ENCODE measurements at places on chromosomes 5 and 9. TPM values are rescaled to one million over a fixed set of nuclear protein-coding genes. Genes with fewer than 3 reads are reported as not detected.
A peak's percentile ranks its signal among the peaks of the same experiment; 100 is the strongest.

Gene PCDHGB1
- 1.4 TPM for total RNA-seq

Gene SGTB
- 6.4 TPM for total RNA-seq

Gene HRCT1
- total RNA-seq, result 3.2 TPM

Gene NCS1
- total RNA-seq, result 66.9 TPM

Gene ODF2
- 39.8 TPM for total RNA-seq

Gene UBAP2
- 16.4 TPM for total RNA-seq

Gene EGFLAM
- 0.13 TPM for total RNA-seq

Gene TRUB2
- 88.7 TPM for total RNA-seq

Gene NTNG2
- 1.1 TPM for total RNA-seq

Gene WNT8A
- total RNA-seq, result not detected

Gene TRIM36
- total RNA-seq, result 4.2 TPM

Gene OR1N2
- not detected for total RNA-seq

Gene NUP155
- 83.7 TPM for total RNA-seq

Gene PCDHB4
- not detected for total RNA-seq

GRCh38 chr9:127644943-127645342 lies 32.9 kb downstream of the STXBP1 start:
- DNase-seq, result no peak

DNA sequence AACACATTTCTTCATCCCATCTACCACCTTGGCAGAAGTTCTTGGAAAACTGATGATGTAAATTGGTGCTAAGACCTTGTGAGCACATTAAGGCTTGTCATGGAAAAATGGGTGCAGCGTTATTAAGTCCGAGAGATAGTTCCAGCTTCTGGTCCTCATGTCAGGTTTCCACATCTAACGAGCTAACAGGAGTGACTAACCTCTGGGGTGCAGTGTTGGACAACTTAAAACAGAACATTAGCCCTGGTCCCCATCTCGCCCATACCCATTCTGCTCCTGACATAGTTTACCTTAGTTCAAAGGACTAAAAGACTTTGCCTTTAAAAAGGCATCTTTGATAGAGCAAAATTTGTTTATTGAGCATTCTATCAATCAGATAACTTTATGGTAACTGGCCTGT lies 128.0 kb downstream of the SLC1A3 start:
- DNase-seq, result peak; percentile 23

DNA sequence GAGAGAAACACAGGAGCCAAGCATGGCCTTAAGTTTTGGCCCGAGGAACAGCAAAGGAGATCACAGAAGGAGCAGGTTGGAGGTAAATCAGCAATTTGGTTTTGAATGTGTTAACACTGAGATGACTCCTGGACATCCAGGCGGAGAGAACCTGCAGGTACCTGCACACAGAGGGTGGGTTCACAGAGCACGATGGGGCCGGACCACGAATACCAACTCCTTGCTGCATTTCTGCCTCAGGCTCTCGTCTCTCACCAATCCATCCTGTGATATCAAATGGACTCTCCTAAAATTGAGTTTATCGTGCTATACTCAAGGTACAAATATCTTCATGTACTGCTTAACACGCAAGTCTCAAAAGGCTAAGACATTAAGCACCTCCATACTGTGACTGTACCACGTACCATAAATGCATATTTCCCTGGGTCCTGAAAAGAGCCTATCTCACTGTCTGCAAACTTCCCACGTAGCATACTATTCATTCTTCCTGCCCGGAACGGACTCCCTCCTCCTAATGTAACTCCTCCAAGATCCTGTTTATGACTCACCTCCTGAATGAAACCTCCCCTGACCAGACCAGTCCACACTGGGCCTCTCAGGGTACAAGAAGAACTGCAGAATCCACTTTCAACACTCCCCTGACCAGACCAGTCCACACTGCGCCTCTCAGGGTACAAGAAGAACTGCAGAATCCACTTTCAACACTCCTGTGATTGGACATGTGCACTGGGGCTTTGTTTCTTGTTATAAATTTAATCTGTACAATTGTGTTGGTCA lies 380.8 kb upstream of the RFX3 start:
- DNase-seq, result peak; percentile 96

GRCh38 chr5:107542831-107543231 lies 127.9 kb downstream of the EFNA5 start:
- peak; percentile 46 for DNase-seq

DNA sequence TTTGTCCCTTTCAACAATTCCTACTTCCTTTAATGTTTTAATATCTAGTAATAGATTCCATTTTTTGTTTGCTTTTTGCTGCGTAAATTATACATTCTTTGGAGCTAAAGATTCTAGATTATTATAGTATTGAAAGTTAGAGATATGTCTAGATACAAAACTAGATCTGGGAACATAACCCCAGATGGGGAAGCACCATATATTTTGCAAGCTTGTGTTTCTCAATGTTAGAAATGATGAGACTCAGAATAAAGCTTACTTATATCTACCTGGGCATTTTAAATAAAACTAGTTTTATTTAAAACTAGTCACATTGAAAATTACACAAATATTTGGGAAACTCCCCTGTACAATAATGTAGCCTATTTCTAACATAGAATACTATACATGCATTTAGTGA lies 32.2 kb downstream of the TRIO start:
- no peak for DNase-seq

DNA sequence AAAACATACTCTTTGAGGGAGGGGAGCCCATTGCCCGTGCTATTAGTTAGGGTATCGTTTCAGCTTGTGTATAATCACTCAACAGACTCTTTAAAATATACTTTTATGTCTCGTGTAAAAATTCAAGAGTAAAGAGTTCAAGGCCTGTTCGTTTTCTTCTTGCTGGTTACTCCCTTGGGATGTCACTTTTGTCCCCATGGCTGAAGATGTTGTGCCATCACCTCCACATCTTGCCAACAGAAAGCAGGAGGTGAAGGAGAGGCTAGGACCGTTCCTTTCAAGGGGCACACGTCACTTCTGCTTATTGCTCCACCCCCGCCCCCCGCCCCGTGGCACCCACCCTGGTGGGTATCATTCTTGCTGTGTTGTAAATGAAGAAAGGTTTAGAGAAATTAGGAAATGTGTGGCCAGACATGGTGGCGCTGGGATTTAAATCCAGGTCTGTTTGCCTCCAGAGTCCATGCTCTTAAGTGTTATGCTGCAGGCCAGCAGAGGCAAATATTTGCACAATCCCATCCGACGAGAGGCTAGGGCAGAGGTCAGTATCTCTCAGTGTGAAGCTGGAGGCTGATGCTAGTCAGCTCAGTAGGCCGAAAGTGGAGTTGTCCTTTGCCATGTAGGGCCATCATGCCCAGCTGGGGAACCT lies 3.0 kb downstream of the MLANA start:
- DNase-seq, result no peak

GRCh38 chr5:136056771-136057335 lies 28.1 kb downstream of the TGFBI start:
- DNase-seq, result no peak

GRCh38 chr9:112680731-112681402 lies 37.0 kb downstream of the INIP start:
- DNase-seq, result no peak

GRCh38 chr5:75148051-75148450 lies 88.6 kb downstream of the ANKRD31 start:
- DNase-seq, result no peak

DNA sequence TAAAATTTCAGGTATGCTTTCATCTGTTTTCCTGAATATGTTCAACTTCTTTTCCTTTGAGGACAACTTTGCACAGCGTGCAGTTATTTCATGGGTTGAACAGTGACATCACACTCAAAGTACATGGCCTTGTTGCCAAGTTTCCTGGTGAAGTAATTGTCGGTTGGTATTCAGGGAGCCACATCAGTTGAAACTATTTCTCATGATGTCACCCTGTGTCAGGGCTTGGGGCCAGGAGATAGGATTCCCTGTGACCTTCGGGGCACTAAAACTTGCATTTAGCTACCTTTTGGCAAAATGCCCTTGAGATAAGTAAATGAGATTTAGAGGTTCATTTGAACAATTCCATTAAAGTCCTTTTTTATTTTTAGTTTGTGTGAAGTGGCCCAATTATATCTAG lies 383.9 kb downstream of the SH3GL2 start:
- no peak for DNase-seq

DNA sequence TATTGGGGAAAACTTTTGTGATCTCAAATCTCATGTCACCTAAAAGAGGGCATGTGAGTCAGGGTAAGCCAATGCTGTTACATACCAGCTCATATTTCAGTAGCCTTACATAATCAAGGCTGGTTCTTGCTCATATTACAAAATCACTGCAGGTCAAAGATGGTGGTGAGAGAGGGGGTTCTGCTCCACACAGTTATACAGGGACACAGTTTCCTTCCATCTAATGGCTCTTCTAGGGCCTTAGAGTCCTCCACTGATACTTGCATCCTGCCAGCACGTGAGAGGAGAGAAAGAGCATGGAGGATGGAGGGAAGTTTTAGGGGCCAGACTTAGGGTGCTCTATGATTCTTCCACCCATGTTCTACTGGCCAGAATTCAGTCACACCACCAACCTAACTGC lies 130.0 kb downstream of the LIFR start:
- peak; percentile 29 for DNase-seq

- DNase-seq, result no peak
These were observed 193.5 kb downstream of the RGS3 start for GRCh38 chr9:113656771-113657670.

DNA sequence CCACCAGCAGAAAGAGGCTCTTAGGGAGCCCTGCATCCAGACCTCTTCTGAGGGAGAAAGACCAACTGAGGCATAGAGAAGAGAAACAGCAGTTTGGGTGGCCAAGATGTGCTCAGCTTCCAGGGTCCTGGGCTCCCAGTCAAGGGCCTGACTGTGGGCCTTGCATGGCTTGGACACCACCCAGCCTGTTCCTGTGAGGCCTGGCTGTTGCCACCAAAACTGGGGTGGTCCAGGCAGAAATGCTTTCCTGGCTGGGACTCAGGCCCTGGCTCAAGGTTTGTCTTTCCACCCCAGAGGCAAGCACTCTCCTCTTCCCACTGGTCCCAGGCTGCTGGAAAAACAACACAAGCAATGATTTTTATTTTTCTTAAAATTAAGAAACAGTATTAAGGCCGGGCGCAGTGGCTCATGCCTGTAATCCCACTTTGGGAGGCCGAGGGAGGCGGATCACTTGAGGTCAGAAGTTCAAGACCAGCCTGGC lies 13.3 kb downstream of the MYOZ3 start:
- DNase-seq, result no peak

GRCh38 chr5:57066924-57067596 lies 106.8 kb upstream of the GPBP1 start:
- DNase-seq, result no peak

- no peak for DNase-seq
These were observed 59.0 kb downstream of the MAP1B start for GRCh38 chr5:72166070-72166979.

DNA sequence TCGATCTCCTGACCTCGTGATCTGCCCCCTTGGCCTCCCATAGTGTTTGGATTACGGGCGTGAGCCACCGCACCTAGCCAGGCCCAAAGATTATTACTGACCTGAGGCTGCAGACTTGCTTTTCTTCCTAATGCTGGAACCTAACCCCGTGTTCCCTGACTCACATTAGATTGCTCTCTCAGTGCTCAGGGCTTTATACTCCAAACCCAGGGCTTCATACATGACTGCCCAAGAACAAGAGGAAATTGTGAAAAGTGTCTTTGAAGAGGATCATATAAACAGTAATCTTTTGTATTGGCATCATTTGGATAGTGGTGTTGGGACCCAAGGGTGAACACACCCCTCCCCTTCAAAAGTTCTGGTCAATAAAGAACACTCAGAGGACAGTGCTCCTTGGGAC lies 233.3 kb upstream of the TAS2R1 start:
- no peak for DNase-seq

DNA sequence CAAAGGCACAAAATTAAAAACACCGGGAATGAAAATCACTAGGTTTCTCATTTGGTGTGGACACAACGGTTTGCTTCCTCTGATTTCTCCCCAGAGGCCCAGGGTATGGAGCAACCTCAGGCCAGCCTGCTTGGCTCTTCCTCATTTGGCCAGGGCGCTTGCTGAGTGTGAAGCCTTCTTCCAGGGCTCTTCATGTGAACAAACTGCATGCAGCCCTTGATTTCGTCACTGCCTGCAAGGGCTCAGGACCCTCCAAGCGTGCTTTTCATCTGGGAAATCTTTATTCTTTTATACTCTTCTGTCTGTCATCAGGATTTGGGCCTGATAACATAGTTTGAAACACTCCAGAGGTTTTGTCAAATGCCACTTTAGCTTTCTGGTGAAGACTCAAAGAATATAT lies 122.6 kb upstream of the KLF4 start:
- no peak for DNase-seq

Data from HT1080 (cell line).